ENCODE measurements at places on chromosomes 7 and 10.

DNA sequence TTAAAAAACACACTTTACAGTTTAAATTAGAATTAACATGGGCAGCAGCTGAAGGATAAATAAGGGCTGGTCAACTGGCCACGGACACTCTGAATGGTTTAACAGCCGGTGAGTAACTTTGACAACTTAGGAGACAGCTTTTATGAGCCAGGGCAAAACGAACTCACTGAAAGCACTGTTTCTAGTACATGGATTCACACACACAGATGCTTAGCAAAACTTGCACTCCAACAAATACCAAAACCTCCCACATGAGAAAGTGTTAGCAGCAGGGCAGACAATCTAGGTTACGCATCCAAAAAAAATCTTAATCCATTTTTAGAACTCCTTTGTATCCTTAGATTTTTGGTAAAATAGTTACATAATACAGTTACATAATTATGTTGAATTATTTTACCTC, 486.4 kb downstream of the PHTF2 start:
- DNase-seq = no peak

DNA sequence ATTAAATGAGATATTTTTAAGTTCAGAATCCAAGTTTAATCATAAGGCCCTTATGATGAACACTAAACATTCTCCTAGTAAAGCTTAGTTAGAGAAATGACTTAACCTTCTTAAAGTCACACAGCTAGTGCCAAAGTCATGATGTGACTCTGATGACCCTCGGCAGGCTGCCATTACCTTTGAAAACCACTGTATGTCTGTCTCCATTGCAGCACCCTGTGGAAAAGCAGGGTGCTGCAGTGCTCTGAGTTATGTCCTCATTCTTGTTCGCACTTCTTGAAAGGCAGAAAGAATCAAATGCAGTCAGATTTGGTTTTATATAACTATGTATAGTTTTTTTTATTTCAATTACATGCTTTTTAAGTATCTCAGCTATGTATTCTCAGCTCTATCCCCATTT, 105.0 kb downstream of the PHTF2 start:
- DNase-seq = no peak

- no peak for DNase-seq
These were observed 2.4 kb downstream of the GBF1 start for GRCh38 chr10:102247734-102248133.

GRCh38 chr7:74388880-74389415, 64.8 kb upstream of the GTF2IRD1 start:
- no peak for DNase-seq

DNA sequence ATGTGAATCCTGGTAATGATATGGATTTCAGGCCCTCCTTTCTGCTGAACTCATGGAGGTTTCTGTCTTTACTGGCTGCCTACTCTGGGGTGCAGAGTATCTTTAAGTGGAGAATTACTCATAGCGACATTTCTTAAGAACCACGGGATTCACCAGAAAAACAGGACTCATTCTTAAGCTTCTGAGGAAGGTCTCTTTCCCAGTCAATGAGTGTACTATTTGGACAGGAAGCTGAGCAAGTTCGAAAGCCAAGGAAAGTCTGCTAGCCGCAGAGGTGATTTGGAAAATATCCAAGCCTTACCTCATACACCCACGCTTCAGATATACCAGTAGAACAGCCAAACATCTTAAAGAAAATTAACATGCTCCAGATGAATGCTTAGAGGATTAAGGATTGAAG, 377.6 kb upstream of the MYO3A start:
- DNase-seq = no peak

- no peak for DNase-seq
These were observed 31.4 kb downstream of the PARP12 start for GRCh38 chr7:140031364-140031763.

GRCh38 chr7:26538216-26538615, 246.6 kb downstream of the SNX10 start:
- DNase-seq = no peak

DNA sequence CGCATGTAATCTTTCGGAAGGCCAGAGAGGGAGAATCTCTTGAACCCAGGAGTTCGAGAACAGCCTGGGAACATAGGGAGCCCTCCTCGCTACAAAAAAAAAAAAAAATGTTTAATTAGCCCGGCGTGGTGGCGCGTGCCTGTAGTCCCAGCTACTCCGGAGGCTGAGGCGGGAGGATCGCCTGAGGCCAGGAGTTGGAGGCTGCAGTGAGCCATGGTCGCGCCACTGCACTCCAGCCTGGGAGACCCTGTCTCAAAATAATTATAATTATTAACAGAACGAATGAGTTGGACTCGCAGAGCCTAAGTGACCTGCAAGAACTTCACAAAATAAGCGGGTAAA, 794 bp downstream of the PCGF6 start:
- no peak for DNase-seq

DNA sequence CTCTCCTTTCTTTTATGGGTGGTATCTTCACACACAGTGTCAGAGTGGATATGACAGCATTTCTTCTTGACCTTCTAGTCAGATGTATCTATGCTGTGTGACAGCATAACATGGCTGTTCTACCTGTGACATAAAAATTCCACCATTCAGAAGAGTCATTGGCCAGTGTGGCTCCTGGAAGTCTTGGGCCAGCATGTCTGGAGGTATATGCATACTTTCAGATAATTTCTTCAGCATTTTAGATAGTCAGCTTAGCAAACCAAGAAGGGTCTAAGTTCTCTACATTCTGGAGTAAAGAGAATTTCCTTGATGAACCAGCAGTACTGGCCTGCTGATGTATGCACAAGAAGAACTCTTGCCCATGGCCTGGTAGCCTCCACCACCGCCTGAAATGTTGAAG, 179.3 kb downstream of the BMPER start:
- DNase-seq = no peak

All from stimulated activated CD4-positive, alpha-beta T cell treated with anti-CD3 and anti-CD28 coated beads, Interleukin-12 subunit alpha, Interleukin-12 subunit beta, amount 100 ng/mL, for 48 hours (primary cell).